ENCODE measurements at places on chromosomes 7 and 10.

DNA sequence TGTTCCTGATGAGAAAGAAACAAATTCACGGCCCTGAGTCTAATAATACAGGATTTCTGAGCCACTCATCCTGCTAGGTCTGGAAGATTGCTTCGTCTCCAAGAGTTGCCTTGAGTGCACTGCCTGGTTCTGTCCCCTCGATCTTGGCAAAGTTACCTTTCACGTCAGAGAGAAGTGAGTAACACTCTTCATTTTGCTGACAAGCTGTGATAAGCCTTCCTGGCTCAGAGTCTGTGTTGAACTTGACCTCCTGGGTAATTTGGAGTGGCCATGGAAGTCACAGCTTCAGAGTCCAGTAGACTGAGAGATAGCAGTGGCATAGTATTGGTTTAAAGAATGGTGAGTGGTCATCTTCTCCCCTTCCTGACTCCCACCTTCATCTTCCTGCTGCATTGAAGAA is 64.7 kb upstream of the LRGUK start:
- no peak for DNase-seq

GRCh38 chr10:33698033-33698432 is 363.6 kb upstream of the NRP1 start:
- DNase-seq = no peak

- no peak for DNase-seq
Measured at GRCh38 chr10:70736525-70736924, 48.7 kb downstream of the TBATA start.

GRCh38 chr7:154960063-154960790 is 42.7 kb downstream of the PAXIP1 start:
- no peak for DNase-seq

DNA sequence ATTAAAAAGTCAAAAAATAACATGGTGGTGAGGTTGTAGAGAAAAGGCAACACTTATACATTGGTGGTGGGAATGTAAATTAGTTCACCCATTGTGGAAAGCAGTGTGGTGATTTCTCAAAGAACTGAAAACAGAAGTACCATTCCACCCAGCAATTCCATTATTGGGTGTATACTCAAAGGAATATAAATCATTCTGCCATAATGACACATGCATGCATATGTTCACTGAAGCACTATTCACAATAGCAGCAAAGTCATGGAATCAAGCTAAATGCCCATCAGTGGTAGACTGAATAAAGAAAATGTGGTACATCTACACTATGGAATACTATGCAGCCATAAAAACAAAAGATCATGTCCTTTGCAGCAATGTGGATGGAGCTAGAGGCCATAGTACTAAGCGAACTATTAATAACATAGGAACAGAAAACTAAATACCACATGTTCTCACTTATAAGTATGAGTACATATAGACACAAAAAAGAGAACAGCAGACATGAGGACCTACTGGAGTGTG is 66.1 kb upstream of the MKLN1 start:
- no peak for DNase-seq

GRCh38 chr10:130000918-130001317 is 36.8 kb upstream of the EBF3 start:
- DNase-seq = no peak

GRCh38 chr10:103759100-103759781 is 96.1 kb downstream of the SH3PXD2A start:
- no peak for DNase-seq

DNA sequence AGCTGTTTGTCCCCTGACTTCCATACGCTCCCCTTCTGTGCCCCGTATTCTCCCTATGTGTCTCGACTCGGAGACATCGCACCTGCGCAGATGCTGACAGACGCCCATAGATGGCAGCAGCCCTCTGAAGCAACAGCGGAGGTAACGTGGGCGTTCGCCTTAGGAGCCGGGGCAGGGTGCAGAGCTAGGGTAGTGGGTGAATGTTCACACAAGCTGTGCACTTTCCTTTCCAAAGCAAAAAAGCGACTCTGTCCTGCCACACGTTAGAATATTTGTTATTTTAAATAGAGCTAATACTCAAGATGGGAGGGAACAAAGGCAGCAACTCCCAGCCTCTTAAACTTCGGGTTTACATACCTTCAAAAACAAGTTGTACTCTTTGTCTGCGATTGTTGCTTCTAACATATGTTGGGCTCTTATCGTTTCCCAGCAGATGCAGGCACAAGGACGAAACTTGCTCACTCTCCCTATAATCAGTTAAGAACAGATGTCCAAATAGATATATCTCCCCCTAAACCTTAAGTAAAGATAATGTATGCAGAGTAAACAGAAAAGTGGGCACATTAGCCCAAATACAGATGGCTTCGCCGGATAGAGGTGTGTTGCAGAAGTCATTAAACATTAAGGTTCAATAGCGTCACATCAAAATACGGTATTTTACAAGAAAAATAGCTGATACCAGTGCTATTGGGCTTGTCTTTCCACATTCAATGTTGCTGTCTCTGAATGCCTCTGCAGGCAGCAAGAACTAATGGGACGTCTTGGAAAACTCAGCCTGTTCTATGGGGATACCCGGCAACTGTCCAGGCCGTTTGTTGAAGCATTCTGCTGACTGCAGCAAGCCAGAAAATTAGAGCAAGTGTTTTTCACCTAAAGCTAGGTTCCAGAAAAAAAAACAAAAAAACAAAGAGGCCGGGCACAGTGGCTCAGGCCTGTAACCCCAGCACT is 340.3 kb upstream of the PRKCQ start:
- peak; percentile 62 for DNase-seq

GRCh38 chr7:15831606-15832005 is 145.1 kb upstream of the MEOX2 start:
- no peak for DNase-seq

GRCh38 chr7:44791278-44792219 is 4.9 kb upstream of the PPIA start:
- DNase-seq = no peak

DNA sequence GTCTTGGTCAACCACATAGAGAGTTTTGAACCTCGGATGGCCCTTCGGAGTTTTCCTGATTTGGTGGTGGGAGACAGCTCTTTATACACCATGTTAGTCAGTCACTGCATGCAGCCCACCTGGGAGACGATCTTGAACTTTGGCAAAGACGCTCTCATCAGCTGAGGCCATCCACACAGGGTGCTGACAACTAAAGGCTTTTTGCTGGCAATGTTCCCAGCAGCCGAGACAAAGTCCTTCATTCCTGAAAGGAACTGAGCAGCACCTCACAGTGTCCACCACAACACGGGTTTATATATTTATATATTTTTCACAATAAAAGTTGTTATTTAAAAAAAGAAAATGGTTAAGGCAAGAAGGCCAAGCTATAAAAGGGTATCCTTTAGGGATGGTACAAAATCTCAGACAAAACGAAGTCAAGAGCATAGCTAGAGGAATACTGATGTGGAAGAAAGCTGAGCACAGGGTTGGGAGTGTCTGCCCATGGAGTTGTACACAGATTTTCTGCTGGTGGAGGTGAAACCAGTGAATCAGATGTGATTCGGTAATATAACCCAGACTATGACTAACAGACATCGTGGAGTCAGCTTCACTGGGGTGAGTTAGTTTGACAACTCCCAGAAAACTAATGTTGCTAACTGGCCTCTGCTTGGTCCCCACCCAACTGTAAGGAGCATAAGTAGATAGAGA is 27.4 kb upstream of the CAPZA2 start:
- no peak for DNase-seq

GRCh38 chr10:124827474-124827873 is 25.9 kb downstream of the ABRAXAS2 start:
- DNase-seq = peak; percentile 3

- no peak for DNase-seq
Measured at GRCh38 chr10:688312-689120, 952 bp downstream of the DIP2C start.

DNA sequence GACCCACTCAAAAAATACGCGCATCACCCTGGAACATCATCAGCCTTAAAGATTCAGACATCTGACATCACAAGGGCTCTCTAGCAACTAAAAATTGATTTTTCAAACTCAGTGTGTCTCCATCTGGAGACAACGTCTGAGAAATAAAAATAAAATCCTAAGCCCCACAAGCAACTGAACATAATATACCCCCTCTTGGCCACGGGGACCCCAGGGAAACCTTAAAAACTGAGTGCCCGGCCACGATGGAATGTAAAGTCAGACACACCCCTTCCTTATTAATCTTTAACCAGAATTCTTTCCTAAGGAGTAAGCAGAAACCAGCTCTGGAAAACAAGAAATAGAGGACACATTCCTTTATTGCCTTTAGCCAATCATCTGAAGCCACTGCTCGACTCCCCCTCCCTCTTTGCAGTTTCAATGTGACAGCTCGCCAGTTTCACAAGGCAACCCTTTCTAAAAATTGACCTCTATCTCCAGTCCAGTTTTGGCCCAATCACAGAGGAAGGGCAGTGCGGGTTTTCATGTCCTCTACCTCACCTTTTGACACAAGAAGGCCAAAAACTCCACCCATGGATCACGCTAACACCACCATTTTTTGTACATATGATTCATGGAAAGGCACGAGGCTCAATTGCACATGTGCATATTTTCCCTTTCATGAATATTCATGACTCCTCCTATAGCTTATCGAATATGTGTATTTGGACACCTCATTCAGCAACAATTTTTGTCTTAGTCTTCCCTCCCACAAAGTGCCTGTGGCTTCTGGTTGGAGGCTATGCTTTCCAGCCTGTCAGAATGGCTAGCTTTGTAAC is 24.2 kb downstream of the IFIT3 start:
- DNase-seq = no peak

GRCh38 chr7:30163231-30163894 is 28.6 kb downstream of the MTURN start:
- peak; percentile 58 for DNase-seq

GRCh38 chr10:35752469-35753461 is 110.7 kb upstream of the FZD8 start:
- DNase-seq = no peak

- no peak for DNase-seq
Measured at GRCh38 chr7:92253251-92253650, 7.5 kb downstream of the ANKIB1 start.

DNA sequence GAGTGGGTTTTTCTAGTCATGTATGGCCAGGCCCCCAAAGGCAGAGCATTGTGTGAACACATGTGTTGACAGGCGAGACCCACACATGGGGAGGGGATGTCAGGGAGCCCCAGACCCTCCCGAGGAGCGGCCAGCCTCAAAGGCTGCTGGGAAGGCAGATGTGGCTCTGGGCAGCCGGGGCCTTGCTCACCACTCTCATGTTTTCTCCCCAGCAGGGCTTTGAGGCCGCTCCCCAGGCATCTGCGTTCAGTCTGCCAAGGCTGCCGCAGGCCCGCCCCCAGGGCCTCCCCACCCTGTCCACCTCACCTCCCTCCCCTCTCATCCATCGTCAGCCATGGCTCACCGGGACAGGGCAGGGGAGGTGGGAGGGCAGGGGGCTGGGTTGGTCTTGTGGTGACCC is 16.6 kb upstream of the VSIR start:
- DNase-seq = no peak

- peak; percentile 44 for DNase-seq
Measured at GRCh38 chr7:37342688-37343471, 105.8 kb downstream of the ELMO1 start.

- no peak for DNase-seq
Measured at GRCh38 chr10:13180788-13181187, 19.4 kb downstream of the MCM10 start.

DNA sequence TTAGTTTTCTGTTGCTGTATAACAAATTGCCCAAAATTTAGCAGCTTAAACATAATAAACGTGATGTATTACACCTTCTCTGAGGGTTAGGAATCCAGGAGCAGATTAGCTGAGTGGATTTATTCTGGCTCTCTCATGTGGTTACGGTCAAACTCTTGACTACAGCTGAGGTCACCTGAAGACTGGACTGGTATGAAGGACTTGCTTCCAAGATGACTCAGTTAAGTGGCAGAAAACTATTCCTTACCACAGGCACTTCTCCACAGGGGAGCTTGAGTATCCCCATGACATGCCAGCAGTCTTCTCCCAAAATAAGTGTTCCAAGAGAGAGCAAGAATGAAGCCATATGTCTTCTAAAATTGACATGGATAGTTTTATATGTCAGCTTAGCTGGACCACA is 957.2 kb upstream of the GHITM start:
- no peak for DNase-seq

DNA sequence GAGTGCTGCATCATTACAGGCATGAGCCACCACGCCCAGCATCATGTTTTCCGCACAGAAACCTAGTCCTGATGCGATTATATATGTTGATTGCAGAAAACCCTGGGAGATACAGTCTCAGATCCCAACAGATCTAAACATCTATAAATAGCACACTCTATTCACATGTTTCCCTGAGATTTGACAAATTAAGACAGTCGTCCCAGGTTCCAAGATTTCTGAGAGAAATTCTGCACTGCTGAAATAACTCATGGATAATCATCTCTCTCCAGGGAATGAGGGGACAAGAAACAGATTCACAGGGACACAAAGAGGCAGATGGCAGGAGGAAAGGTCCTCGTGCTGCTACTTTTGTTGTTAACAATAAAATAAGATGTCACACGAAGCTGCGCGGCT is 393.1 kb upstream of the CELF2 start:
- DNase-seq = no peak

GRCh38 chr10:88540351-88540750 is 42.8 kb downstream of the RNLS start:
- no peak for DNase-seq

GRCh38 chr10:13536674-13537366 is 8.0 kb upstream of the BEND7 start:
- DNase-seq = no peak

DNA sequence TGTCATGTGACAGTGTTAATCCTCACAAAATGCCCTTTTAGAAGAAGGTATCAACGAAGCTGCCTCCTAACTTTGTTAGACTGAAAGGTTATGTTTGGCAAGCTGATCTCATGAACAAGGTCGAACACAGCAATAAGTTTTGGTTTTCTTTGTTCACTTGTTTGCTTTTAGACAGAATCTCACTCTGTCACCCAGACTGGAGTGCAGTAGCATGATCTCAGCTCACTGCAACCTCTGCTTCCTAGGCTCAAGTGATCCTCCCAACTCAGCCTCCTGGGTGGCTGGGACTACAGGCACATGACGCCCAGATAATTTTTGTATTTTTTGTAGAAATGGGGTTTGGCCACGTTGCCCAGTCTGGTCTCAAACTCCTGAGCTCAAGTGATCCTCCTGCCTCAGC is 1.1 kb downstream of the STRA8 start:
- DNase-seq = no peak

DNA sequence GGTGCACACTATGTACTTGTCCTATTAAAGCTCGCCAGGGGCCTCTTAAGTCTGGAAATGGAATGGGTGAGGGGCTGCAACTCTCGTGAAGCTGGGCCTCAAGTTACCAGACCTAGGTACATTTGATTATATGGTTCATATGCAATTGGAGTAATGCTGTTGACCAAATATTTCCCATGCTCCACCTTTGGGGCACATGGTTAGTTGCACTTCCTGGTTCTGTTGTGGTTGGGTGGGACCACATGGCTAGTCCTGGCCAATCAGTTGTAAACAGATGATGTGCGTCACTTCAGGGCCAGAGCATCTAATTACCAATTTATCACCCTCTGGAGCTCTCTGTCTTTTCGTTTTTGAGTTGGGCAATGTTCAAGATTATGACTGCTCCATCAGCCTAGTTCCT is 39.5 kb upstream of the OPN4 start:
- DNase-seq = no peak

GRCh38 chr10:87740254-87740655 is 77.8 kb downstream of the ATAD1 start:
- no peak for DNase-seq

Data from CD8-positive, alpha-beta memory T cell (primary cell).